ENCODE measurements at places on chromosomes 4 and X.

GRCh38 chrX:29728639-29729038, 486.7 kb upstream of the MAGEB2 start:
- DNase-seq = no peak

DNA sequence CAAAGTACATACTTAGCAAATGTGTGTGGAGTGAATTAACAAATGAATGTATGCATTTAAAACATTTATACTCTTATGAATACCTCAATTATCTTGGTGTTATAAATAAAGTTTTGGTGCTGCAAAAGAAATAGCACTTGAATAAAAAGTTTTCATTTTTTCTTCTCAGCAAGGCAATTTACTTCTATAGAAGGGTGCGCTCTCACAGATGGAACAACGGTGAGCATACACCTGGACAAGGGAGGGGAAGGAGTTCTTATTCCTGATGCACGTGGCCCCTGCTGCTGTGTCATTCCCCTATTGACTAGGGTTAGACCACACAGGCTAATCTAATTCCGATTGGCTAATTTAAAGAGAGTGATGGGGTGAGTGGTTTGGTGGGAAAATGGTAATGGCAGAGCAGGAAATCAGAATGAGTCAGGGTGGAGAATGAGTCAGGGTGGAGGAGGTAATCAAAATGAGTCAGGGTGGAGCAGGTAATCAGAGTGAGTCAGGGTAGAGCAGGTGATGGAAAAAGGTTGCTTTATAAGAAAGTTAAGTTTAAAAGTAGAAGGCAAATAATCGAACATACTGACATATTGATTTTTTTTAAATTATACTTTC, 28.2 kb upstream of the PGK1 start:
- peak; percentile 64 for DNase-seq

GRCh38 chrX:48736303-48736702, 25.2 kb upstream of the GLOD5 start:
- DNase-seq = peak; percentile 12

DNA sequence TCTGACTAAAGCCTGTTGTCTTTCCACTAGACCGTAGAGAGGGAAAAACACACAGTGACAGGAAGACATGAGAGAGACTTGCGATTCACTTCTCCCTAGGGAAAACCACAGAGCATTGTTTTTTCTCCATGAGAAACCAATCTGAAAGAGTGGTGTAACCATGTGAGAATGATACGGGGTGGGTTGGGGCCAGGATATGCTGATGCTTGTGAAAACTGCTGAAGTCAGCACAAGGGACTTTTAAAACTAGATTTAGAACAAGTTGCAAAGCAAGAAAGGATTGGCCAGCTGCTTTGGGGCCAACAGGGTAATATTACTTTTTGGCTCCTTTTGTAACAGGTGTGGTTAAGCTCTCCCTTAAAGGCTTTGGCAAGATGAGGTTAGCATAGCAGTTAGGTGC, 66.1 kb downstream of the NHSL2 start:
- DNase-seq = no peak

GRCh38 chr4:189088780-189089179, 851.9 kb upstream of the FRG1 start:
- no peak for DNase-seq

DNA sequence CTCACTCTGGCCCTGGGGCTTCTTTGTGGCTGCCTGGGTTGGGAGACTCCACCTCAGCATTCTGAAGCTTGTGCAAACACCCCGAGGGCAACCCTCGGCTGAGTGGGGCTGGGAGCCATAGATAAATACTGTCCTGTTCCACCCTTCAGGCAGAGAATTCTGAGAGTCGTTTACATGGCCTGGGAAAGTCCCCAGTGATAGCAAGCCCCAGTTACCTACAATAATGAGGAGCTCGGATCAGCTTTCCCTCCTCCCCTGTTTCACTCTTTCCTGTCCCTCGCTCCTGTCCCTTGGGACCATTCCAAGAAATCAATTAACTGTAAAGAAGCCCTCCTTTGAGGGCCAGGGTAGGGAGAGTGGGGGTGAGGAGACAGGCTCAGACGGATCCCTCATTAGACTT, 31.6 kb upstream of the DDX3X start:
- DNase-seq = no peak

- DNase-seq = no peak
Measured at GRCh38 chr4:154928640-154929257, 147.7 kb downstream of the RBM46 start.

DNA sequence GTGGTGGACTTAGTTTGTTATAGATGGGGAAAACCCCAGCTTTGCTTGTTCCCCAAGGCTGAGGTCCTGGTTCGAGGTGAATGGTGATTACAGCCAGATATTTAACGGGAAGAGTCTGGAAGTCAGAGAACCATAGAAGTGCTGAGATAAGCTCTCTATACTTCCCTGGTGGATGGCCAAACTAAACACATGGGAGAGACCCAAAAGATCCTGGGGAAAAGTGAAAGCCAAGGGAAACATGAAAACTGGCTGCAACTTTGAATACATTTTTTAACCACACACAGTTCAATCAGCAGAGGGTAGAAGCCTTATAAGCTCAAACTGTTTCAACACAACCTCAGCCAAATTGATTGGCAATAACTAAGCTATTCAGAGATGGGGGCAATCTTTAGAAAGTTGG, 29.3 kb upstream of the SRPX start:
- no peak for DNase-seq

DNA sequence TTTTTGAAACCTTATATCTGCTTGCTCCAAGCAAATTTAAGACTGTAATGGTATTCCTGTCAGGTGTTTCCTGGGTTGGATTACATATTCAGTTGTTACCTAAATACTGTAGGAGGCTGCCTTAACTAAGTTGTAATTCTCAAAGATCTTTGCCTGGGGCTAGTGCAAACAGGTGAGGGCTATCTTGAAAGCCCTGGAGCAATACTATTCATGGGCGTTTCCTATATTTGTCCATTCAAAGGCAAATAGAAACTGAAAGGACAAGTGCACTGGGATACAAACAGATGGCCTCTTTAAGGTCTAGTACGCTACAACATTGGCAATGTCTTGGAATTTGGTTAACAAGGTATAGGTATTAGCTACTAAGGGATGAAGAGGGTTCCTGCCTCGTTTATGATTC, 84.1 kb upstream of the CT45A1 start:
- no peak for DNase-seq

DNA sequence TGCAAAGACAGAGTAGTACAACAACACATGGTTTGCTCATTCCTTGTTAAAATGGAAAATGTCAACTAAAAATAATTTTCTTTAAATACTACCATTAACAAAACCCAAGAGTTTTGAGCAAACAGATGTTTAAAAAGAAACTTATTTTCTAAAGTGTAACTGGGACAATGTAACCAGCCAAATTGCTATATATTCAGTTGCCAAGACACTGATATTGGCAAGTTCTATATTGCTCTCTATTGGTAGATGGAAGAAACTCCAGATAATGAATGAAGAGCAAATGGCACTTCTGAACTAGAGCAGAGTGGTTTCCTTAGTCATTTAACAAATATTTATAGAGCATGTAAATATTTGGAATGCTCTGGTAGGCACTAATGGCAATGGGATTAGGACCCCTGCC, 966.2 kb downstream of the RPA4 start:
- no peak for DNase-seq

DNA sequence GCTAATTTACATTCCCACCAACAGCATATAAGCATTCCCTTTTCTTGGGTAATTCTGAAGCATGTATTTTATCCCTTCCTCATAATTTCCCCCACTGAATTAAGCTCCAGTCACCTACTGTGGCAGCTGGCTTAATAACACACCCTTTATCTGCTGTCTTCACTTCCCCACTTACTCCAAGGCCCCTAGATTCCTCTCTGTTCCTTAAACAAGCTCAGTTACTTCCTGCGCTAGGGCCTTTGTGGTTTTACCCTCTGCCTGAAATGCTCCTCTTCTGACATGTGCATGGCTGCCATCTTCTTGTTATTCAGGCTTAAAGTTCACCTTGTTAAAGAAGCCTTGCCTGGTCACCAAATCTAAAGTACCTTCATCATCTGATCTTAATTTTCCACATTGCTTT, 47.2 kb upstream of the RPS6KA3 start:
- DNase-seq = no peak

- peak; percentile 15 for DNase-seq
Measured at GRCh38 chr4:41644288-41644914, 104.1 kb downstream of the PHOX2B start.

DNA sequence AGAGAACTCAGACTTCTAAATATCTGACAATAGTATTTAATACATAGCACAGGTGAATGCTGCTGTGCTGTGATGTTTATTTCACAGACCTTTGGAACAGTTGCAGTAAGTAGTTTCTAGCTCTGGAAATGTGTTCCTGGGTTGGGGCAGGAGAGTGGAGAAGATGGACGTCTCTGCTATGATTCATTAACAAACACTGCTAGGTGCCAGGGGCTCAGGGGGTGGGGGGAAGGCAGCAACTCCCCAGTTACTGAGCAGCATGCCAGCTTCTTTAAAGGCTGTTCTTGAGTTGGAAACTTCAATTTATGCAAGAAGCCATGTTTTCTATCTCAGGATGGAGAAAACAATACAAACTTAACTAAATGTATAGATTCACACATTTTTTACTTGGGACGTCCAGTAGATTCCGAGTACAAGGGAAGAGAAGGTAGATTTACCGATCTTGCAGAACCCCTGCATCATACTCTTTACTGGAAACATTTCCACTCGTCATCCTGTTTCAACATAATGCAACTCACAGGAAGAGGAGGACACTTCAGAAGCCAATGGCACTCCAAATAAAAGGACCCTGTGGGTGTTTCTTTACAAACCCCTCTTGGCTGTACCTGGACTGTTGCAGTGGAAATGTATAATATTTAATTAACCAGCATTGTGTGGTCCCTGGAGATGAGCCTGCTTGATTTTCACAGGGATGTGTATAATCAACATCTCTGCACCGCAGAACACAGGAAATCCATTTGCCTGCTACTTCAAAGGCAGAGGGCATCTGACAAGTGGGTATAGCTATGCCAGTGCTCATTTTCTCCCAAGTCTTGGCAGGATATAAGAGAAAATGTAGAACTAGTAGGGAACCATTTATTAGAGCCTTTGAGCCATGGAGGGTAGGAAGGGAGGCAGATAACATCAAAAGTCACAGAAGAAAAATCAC, 171.4 kb downstream of the SH3KBP1 start:
- DNase-seq = no peak

- no peak for DNase-seq
Measured at GRCh38 chr4:116400480-116400879, 684.9 kb downstream of the TRAM1L1 start.

- no peak for DNase-seq
Measured at GRCh38 chr4:176781739-176782100, 11.0 kb downstream of the VEGFC start.

- DNase-seq = peak; percentile 73
Measured at GRCh38 chrX:24682739-24683432, 10.8 kb upstream of the POLA1 start.

- DNase-seq = no peak
Measured at GRCh38 chrX:109773374-109773773, 40.3 kb upstream of the ACSL4 start.

- DNase-seq = no peak
Measured at GRCh38 chr4:78781924-78782323, 5.8 kb downstream of the BMP2K start.

- DNase-seq = no peak
Measured at GRCh38 chr4:91267543-91267942, 1036.2 kb upstream of the GRID2 start.

- DNase-seq = no peak
Measured at GRCh38 chr4:20831746-20832145, 131.5 kb downstream of the PACRGL start.

GRCh38 chr4:134018846-134019245, 182.7 kb downstream of the PABPC4L start:
- DNase-seq = no peak

- DNase-seq = peak; percentile 57
Measured at GRCh38 chrX:78375894-78376293, 48.5 kb upstream of the CYSLTR1 start.
